Right renal pelvis (tissue), 4 donors: ENCODE measurements at places on chromosomes 5 and 9. TPM values are rescaled to one million over a fixed set of nuclear protein-coding genes. Genes with fewer than 3 reads are reported as not detected.

GRCh38 chr9:437574-438001 lies 222.9 kb downstream of the DOCK8 start:
- no peak for DNase-seq

DNA sequence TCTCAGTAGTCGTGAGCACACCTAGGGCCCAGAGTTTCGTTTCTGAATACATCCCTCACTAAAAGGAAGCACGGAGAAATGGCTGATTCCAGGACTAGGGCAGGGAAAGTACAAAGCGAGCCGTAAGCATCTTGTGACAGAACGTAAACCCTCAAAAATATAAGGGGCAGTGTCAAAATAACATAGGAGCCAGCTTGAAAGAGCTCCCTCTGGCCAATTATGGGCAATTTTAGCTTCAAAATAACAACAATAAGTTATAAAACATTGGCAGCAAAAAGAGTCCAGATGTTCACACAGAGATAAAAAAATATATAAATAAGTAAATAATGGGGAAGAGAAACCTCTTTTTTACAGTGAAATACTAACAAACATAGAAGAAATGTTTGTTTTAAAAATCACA lies 18.5 kb upstream of the GLIS3 start:
- DNase-seq: no peak

GFPT2 gene
- polyA plus RNA-seq: 4.2 TPM

GRCh38 chr9:128429513-128430086 lies 8.9 kb downstream of the CERCAM start:
- no peak for DNase-seq

CARD9 gene
- 1.6 TPM for polyA plus RNA-seq

LRRC70 gene
- polyA plus RNA-seq: 7.0 TPM

GRCh38 chr5:137498736-137499505 lies at the start of gene SPOCK1:
SPOCK1 (minus strand) TSS chr5:137499326.
- DNase-seq: peak; percentile 53

GRCh38 chr5:110150199-110150598 lies 460.5 kb downstream of the MAN2A1 start:
- no peak for DNase-seq

DNA sequence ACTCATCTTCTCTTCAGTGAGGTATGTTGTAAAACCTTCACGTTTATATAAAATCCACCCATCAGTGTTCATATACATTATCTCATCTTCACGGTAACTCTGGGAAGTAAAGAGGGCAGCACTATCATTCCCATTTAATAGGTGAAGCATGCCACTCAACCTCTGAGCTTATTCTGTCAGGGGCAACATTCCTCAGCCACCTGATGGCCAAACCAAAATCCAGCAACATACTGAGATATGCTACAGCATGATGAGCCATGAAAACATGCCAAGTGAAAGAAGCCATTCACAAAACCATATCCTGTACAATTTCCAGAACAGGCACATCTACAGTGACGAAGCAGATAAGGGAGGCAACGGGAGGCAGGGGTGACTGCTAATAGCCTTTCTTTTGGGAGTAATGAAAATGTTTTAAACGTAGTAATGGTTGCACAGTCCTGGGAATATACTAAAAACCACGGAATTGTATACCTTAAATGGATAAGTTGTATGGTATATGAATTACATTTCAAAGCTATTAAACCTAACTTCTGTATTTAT lies 167.4 kb downstream of the TSSK1B start:
- no peak for DNase-seq

- no peak for DNase-seq
Measured at GRCh38 chr5:72440207-72440638, 67.0 kb downstream of the ZNF366 start.

PCA3 gene
- polyA plus RNA-seq: 0.62 TPM

- no peak for DNase-seq
Measured at GRCh38 chr9:117704597-117704996, 394 bp downstream of the TLR4 start.

DNA sequence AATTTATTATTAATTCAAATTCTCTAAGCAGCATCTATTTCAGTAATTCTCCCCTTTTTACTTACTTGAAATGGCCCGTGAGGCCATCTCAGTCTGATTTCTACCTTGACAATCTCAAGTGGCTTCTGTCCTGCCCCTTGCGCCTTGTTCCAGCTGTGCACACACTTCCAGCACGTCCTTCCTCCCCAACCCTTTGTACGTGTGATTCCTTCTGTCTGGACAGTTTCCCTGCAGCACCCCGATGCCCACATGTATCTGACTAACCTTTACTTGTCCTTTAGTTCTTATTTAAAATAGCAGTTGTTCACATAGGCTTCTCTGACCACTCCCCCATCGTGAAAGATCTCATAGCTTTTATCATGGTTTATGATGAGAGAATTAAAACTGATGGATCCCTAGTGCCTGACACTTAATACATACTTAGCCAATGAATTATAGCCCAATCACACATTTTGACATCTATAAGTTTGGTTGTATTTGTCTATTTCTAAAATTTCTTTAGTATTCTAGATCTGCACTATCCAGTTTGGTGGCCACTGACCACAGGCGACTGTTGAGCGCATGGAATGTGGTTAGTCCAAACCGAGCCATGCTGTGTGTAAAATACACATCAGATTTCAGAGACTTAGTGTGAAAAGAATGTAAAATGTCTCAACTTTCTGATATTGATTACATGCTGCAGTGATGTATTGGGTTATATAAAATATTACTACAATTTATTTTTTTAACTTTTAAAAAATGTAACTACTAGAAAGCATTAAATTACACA lies 14.3 kb downstream of the ZBTB34 start:
- no peak for DNase-seq

GRCh38 chr5:160494451-160494850 lies 72.8 kb downstream of the PTTG1 start:
- no peak for DNase-seq

- DNase-seq: no peak
Measured at GRCh38 chr5:55363856-55364255, 56.1 kb downstream of the MTREX start.

DNA sequence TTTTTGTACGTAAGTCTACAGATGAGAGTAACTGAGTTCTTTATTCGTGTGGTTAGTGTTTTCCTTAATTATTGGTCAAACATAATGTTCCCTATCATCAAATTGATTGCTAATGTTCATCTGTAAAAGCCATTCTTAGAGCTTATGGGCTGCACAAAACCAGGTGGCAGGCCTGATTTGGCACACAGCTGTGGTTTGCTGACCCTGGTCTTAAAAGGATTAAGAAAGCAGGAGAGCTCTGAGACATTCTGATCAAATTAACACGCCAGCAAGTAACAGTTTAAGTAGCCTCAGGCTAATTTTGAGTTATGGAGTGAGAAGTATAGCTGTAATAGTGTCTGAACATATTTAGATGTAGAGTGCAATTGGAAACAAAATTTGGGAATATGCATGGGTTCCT lies 63.2 kb downstream of the PRR16 start:
- DNase-seq: no peak

GRM6 gene
- 0.90 TPM for polyA plus RNA-seq

ADGRV1 gene
- 12.6 TPM for polyA plus RNA-seq

C9orf153 gene
- polyA plus RNA-seq: 0.15 TPM

GRCh38 chr5:7925961-7926695 lies 57.2 kb downstream of the MTRR start:
- no peak for DNase-seq

DNA sequence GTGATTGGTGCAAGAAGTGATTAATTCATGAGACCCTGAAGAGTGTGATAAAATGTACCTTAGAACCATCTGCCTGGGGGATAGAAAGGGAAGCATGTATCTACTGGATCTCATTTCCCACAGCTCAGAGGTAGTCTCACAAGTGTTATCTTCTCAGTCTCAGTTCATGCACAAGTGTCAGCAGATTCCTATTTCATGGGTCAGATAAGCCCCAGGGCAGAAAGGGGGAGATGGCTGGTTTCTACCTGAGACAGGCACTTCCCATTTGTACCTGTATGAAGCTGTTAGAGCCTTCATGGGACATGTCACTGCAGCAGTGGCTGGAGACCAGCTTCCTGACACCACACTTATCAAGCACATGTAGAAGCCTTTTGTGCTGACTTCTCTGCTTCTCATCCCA lies 45.6 kb upstream of the SMIM15 start:
- no peak for DNase-seq

HAND1 gene
- not detected for polyA plus RNA-seq

SPARC gene
- polyA plus RNA-seq: 2,713 TPM

DNA sequence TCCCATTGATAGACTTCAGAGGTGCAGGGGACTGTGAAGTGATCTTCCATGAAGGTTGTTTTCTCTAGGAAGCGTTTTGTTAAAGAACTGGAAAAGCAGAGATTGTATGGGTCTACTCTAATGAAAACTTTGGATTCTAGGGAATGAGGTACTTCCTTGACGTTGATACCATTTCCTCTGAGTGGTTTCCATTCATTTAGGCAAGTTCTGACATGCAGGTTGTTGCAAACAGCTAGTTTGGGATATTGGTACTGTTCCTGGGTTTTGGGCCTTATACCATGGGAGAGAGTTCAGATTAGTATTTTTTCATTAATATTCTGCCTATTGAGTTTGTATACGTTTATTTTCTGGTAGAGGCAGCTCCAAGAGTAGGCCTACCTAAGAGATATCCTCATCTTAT lies 25.7 kb downstream of the SMARCA2 start:
- no peak for DNase-seq

PRRX2 gene
- polyA plus RNA-seq: 1.1 TPM

DNA sequence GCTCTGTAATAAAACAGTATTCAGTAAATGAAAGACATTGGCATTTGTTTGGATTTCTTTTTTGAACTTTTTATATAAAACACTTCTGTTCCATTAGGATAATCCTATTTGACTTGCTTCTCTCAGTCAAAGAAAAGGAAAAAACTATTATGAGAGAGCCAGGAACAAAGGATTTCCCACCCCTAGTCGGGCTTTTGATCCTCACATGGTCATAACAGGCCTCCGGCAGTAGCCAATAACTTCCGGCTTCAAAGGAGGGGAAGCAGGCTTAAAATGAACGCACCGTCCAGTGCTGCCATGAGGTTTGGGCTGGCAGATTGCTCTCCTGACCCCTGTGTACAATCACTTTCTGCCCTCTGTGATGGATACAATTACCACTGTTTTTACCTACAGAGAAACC lies 209.3 kb downstream of the ZNF608 start:
- DNase-seq: no peak

- DNase-seq: no peak
Measured at GRCh38 chr5:144473650-144474049, 303.0 kb downstream of the KCTD16 start.

DNA sequence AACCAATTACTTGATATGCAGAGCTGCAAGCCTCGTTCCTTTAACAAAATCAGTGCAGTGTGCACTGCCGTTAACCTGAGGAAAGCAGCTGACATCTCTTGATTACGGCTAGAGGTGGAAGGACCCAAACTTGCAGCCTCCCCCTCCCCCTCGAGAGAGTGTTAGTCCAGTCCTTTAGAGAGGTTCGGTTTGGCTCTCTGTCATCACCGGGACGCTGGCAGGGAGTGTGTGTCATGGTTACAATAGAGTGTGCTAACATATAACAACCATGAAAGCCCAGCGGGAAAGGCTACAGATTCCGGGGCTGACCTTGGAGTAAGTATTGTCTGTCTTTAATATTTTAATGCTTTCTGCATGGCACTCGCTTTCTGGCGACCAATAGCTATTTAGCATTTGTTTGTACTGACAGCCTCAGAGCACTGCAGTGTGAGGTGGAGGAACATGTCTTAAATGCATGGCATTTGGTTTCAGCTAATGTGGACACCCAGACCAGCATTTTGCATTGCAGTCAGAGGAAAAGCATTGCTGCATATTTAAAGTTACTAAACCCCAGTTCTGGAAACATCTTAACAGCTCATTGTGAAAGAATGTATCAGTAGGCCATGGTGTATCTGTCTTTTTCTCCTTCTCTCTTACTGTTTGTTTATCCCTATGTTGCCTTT lies 237.5 kb downstream of the CD180 start:
- DNase-seq: no peak

TEX48 gene
- polyA plus RNA-seq: not detected

OLFML2A gene
- polyA plus RNA-seq: 23.5 TPM

GRCh38 chr5:8930021-8930420 lies 615.9 kb downstream of the SEMA5A start:
- no peak for DNase-seq

GRCh38 chr5:167167191-167167795 lies 1124.2 kb upstream of the WWC1 start:
- DNase-seq: no peak

GRCh38 chr9:120579139-120580050 lies 572 bp downstream of the CDK5RAP2 start:
- no peak for DNase-seq

DNA sequence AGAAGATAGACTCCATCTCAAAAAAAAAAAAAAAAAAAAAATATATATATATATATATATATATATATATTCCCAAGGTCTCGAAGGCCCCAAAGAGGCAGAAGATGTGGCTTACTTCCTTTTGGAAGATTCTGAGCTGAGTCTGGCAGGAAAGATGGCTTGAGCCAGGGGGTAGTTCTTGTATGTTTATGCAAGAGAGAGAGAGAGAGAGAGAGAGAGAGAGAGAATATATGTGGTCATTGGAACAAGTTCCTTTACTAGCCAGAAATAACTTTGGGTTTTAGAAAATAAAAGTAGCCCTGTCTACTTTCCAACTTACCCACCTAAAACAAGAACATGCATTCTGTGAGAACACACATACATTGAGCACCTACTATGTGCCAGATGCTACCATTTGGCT lies 17.6 kb downstream of the NCS1 start:
- DNase-seq: no peak

DNA sequence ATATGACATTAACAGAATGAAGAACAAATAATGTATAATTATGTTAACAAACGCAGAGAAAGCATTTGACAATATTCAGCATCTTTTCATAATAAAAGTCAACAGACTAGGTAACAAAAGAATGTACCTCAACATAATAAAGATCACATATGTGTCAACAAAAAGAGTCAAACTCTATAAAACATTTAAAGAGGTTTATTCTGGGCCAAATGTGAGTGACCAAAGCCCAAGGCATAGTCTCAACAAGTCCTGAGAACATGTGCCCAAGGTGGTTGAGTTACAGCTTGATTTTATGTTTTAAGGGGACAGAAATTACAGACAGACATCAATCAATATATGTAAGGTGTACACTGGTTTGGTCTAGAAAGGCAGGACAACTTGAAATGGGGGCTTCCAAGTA lies 19.4 kb downstream of the BTNL8 start:
- DNase-seq: no peak

DNA sequence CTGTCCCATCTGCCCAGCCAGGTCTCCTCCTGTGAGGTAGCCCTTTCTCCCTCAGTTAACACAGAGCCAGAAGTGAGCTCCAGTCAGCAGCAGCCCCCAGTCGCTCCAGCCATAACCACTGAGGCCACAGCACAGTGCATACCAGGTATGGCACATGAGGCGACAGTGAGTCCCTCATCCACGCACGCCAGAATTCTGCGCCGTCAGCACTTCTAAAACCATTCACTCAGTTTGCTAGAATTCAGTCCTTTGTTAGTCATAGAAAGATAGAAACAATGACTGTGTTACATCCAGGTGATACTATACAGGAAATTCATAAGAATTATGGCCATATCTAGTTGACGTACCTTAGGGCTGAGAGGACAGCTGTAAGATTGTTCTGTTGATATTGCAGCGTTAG lies 88.5 kb downstream of the KIAA1958 start:
- DNase-seq: no peak

NUP155 gene
- polyA plus RNA-seq: 29.3 TPM

ARL15 gene
- polyA plus RNA-seq: 36.5 TPM
